ENCODE measurements at places on chromosomes 3 and 15. TPM values are rescaled to one million over a fixed set of nuclear protein-coding genes. Genes with fewer than 3 reads are reported as not detected.

- DNase-seq, result no peak
Observed at GRCh38 chr3:138803006-138803653, 31.6 kb downstream of the PIK3CB start.

Gene RAB7A
- 213 TPM for total RNA-seq

GRCh38 chr3:44833394-44833793 lies 28.3 kb upstream of the TMEM42 start:
- no peak for DNase-seq

- no peak for DNase-seq
Observed at GRCh38 chr3:13200946-13201345, 127.7 kb upstream of the IQSEC1 start.

Gene BFSP2
- total RNA-seq, result 0.55 TPM

Gene MCCC1
- total RNA-seq, result 27.5 TPM

Gene LRRC31
- total RNA-seq, result not detected

DNA sequence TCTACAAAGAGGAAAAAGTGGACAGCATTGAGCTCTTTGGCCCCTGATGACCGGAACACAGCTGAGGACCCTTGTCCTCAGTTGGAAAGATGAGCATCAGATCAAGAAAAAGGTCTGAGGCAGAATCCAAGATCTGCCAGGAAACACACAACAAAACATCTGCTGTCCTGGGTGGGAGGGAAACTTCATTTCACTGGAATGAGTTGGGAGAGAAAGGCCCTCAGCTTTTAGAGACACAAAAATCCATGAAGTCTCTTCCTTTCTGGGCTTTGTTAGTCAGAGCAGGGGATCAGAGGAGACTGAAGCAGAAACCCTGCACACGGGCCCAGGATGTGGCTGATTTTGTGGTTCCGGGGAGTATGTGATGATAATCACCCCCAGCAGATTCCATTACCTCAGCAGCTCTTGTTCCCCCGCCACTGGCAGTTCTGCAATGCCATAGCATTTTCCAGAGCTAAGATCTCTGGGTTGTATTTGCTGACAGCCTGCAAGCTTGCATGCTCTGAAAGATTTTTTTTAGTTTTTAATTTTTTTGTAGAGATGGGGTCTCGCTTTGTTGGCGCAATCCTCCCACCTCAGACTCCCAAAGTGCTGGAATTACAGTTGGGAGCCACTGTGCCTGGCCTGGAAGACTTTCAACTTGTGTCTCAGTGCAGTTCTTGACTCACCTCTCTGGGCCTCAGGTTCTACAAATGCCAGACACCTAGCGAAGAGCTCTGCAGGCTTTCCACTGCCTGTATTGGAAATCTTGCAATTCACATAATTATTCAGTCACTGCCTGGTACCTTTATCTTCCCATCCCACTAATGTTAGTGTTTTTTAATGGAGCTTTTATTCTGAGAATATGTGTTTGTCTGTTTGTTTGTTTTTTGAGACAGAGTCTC lies 5.8 kb upstream of the TATDN2 start:
- peak; percentile 89 for DNase-seq

Gene TMEM43
- total RNA-seq, result 43.6 TPM

Gene ACTRT3
- 0.43 TPM for total RNA-seq

Gene ST3GAL6
- total RNA-seq, result not detected

GRCh38 chr3:42351207-42351606 lies 59.2 kb downstream of the LYZL4 start:
- DNase-seq, result no peak

Gene P2RY1
- total RNA-seq, result 0.10 TPM

Gene SUSD5
- not detected for total RNA-seq

DNA sequence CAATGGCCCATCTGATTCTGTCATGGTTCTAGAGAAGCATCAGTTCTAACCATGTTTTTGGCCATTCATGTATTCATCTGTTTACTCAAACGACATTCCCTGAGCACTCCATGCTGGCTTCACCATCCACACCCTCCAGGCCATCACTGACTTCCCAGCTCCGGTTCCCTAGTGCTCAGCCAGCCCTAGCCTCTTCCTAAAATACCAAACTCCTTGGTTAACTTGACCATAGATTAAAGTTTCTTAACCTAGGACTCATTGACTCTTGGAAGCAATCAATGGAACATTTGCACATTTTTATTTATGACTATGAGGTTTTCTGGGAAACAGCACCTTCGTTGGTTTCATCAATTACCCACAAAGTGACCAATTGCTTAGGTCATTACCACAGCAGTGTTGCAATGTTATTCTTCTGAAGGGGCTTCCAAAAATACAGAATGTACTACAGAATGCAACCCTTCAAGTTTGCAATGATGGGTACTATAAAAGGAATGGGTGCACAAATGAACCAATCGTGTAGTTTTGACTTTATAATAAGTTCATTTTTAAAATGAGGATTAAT lies 27.2 kb upstream of the SLC25A36 start:
- no peak for DNase-seq

GRCh38 chr15:73732930-73733329 lies 20.2 kb downstream of the INSYN1 start:
- DNase-seq, result no peak

DNA sequence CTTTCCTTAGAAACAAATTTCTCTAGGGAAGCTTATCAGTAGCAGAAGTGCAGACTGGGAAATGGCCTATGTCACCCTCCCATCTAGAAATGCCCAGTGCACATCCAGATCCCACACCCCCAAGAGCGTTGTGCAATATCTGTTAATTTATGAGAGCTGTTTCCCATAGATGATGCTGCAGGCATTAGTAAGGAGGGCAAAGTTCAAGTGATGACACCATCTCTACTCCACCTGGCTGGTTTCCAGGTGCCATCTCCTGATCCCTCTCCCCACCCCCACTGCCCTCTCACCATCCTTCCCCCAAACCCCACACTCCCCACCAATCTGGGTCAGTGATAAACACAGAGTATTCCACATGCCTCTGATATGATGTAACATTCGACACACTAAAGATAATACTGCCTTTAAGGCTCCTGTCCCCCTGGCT lies 39.4 kb downstream of the AGTR1 start:
- no peak for DNase-seq

Gene SLC24A5
- not detected for total RNA-seq

Gene TRPM1
- total RNA-seq, result not detected

- no peak for DNase-seq
Observed at GRCh38 chr3:38578551-38578950, 70.9 kb downstream of the SCN5A start.

DNA sequence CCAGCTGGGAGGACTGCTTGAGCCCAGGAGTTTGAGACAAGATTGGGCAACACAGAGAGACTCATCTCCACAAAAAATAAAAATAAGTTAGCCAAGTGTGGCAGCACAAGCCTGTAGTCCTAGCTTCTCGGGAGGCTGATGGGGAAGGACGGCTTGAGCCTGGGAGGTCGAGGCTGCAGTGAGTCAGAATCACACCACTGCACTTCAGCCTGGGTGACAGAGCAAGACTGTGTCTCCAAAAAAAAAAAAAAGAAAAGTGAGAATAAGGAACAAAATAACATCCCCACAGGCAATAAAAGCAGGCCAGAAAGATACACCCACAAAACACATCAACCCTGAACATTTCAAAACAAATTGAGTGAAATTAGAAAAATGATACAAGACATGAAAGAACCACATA lies 48.7 kb upstream of the OCA2 start:
- no peak for DNase-seq

Gene UNC13C
- total RNA-seq, result not detected

DNA sequence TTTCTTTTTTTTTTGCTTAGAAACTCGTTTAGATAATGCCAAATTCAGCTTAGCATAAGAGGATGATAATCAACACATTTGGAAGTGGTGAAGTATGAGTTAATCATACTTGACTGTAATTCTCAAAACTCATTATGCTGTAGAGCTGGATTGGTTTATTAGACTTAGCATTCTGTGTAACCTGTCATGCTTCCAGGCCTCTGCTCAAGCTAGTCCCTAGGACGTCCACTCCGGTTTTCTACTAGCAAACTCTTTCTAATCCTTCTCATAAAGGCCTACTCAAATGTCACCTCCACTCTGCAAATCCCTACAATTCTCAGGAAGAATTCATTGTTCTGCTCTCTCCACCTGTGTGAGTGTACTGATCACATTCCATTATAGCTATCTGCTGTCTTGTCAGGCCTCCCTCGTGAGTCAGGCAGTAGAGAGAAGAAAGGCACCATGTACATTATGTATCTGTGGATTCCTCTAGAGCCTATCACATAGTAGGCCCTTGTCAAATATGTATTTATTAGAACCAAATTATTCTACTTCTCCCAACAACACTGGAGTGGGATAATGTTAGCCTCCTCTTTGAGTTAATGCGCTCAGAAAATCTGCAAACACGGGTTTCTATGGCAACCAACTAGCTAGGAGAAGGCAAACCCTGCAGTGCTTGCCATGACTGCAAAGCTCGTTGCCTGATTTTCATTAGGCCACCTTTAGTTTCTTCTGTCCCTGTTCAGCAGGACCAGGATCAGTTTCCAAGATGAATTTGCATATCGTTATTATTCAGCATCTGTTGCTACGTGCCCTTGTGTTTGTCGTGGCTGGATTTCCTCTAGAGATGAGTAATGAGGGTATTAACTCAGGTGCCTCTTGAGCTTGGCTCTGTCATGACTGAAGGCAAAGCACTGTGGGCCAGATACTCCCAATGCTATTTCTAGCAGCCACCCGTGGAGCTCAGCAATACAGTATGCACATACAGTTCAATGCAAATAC lies 30.7 kb downstream of the ATP13A5 start:
- DNase-seq, result no peak

DNA sequence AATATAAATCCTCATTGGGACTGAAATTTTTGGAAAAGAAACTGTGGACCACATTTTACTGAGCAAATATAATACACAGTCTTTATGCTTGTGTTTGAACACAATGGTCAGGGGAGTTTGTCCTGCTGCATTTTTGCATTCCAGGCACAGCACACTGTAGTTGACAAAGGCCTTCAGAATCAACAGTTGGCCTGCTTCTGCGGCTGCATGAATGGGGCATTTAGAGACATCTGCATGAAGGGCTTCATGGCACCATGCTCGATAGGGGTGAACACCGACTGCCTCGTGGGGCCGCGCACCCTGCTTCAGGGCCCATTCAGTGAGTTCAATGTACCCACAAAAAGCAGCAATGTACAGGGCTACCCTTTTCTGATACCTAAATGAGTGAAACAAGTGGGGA lies 15.4 kb upstream of the COMMD2 start:
- DNase-seq, result no peak

GRCh38 chr3:184360929-184361531 lies 375 bp downstream of the CLCN2 start:
- DNase-seq, result no peak

Gene HRG
- total RNA-seq, result not detected

DNA sequence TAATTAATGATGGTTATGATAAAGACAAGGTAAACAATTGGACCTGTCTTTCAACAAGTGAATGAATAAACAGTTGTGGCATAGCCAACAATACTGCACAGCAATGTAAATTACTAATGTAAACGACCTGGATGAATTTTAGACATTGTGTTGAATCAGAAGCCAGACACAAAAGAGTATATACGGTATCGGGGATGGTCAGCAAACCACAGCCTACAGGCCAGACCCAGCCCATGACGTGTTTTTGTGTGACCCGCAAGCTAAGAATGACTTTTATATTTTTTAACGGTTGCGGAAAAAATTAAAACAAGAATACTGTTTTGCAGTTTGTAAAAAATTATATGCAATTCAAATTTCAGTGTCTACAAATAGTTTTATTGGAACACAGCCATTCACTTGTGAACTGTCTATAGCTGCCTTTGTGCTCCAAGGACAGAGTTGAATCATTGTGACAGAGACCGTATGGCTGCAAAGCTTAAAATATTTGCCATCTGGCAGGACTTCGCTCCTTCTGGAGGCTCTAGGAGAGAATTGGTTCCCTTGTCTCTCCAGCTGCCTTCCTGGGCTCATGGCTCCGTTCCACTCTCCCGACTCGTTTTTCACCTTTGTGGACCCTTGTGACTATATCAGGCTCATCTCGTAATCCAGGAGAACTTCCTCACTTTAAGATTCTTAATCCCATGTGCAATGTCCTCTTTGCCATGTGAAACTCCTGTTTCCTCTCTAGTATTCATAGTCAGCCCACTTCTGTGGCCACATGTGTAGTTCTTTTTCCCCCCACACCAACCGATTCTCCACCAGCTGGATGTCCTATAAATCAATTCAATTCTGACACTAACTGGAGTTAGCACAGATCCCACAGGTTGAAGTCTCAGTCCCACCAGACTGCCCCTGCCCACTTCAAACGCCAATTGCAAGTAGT lies 72.7 kb downstream of the CMTM8 start:
- no peak for DNase-seq

DNA sequence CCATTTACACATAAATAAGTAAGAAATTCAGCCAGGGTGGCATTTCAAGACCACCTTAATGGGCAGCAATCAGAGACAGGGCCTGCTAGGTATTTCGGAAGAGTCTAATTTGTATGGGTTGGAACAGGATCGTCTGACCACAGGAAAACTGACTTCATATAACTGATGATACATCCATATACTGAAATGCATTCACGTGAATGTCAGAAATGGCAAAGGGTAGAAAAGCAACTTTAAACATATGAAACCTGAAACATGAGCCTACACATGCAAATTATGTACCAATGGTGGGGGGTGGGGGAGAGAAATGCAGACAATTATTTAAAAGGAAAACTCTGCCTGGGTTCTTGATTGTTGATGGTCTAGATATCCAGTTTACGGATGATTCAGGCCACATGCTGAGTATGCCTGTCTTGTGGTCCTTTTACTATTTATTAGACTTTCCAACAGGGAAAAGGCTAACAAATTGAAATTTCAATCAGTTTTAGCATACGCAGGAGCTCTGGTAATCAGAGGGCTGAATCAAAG lies 582.2 kb downstream of the FOXP1 start:
- DNase-seq, result no peak

GRCh38 chr15:84970843-84971242 lies 10.8 kb upstream of the PDE8A start:
- no peak for DNase-seq

Gene CLRN1
- total RNA-seq, result not detected

Gene CACNA2D2
- 0.45 TPM for total RNA-seq

DNA sequence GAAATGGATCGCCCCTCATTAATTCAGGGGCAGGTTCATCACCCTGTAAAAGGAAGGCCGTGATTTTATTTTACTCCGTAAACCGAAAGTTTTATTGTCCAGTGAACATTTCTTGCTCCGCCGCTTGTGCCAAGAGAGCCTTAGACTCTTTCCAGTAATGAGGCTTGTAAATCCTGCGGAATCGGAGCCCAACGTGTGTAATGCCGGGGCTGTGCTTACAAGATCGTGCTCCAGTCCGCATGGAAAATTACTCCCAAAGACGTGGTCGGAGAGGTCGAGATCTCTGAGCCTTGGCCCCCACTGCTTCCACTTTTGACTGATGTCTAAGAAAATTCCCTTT lies 649 bp upstream of the PLOD2 start:
- no peak for DNase-seq

DNA sequence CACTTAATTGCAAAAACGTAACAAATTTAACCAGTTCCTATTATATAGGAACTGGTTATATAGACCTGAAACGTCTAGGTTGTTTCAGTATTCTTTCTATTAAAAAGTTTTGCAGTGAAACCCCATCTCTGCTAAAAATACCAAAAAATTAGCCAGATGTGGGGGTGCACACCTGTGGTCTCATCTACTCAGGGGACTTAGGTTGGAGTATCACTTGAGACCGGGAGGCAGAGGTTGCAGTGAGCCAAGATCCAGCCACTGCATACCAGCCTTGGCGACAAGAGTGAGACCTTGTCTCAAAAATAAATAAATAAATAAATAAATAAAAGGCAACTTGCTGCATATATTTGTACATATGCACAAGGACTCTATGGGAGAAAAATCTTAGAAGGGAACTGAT lies 387.0 kb downstream of the TUSC7 start:
- no peak for DNase-seq
